Fibroblast of the aortic adventitia (primary cell): ENCODE measurements at places on chromosomes 12 and 14. TPM values are rescaled to one million over a fixed set of nuclear protein-coding genes. Genes with fewer than 3 reads are reported as not detected.

Gene ERP29
- 56.0 and 77.7 TPM in 2 replicates for total RNA-seq

Gene PCED1B
- 0.27 TPM in 1 of 2 replicates, not detected in the other for total RNA-seq

DNA sequence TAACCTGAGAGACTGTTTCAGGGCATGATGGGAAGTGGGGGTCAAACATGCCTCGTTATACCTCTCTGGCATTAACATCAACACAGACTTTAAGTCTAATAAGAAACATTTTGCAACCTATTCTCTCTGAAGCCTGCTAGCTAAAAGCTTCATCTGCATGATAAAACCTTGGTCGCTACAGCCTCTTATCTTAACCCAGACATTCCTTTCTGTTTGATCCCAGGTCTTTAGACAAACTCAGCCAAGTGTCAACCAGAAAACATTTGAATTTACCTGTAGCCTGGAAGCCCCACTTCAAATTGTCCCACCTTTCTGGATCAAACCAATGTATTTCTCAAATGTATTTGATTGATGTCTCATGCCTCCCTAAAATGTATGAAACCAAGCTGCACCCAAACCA is 9.1 kb downstream of the PPP2R3C start:
- no peak for DNase-seq

- no peak for DNase-seq
Measured at GRCh38 chr14:103705118-103705503, 10.1 kb downstream of the XRCC3 start.

GRCh38 chr14:73427516-73428264 is 30.7 kb downstream of the NUMB start:
- DNase-seq: no peak

DNA sequence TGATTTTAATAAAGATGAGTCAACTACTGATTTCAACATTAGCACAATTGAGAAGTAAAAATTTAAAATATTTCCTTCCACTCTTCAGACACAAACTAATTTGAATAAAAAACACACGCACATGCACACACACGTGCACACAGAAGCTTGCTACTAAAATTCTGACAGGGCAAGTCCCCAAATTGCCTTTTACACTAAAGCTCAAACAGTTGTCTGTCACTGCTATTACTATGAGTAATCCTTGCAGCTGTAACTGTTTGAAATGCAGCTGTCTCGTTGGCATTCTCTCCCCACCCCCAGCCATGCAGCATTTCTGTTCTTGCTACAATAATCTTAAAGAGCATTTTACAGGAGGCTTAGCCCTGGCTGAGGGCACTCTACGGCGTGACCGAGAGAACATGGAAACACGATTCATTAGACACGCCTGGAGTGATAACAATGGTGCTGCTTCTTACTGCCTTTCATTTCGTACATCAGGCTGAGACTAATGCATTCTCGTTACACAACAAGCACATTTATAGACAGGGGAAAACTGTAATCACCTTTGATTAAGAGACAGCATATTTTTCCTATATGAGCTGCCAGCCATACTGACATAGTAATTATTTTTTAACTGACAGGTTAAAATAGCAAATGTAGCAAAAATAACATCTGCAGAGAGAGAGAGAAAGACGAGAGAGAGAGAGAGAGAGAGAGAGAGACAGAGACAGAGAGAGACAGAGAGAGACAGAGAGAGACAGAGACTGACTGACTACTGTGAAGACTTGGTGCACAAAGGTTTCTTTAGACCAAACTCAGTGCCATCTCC is 153.8 kb downstream of the MED13L start:
- DNase-seq: peak; percentile 39

DNA sequence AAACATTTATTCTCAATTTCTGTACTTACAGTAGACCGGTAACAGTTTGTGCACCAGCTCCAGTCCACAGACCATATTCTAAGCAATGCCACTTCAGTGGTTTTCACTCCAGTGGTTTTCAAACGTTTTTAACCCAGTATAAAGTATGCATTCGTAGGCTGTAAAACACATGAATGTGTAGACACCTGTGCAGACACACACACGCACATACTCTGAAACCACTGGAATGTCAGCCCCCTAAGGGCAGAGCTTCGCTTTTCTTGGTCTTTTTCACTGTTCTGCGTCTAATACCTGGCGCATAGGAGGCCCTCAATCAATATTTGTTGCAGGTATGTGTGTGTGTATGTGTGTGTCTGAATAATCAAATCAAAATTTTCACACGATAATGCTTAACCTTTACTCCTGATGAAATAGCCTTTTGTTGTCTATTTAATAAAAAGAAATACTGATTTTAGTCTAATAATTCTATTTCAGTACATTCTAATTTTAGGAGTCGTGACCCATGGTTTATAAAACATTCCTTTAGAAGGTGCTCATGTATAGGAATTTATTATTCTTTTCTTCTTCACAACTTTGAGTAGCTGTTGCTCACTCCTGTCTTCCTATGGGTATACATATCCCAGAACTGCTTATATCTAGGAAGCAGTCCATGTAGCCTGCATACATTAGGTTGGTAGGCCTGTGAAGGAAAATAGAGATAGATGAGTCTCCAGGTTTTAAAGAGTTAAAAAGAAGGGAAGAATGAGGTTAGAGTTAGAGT is 73.6 kb upstream of the REP15 start:
- DNase-seq: peak; percentile 43
